DMS79 treated with DMSO at 0.1 percent for 48 hours (cell line): ENCODE measurements at places on chromosomes 6 and 20.

DNA sequence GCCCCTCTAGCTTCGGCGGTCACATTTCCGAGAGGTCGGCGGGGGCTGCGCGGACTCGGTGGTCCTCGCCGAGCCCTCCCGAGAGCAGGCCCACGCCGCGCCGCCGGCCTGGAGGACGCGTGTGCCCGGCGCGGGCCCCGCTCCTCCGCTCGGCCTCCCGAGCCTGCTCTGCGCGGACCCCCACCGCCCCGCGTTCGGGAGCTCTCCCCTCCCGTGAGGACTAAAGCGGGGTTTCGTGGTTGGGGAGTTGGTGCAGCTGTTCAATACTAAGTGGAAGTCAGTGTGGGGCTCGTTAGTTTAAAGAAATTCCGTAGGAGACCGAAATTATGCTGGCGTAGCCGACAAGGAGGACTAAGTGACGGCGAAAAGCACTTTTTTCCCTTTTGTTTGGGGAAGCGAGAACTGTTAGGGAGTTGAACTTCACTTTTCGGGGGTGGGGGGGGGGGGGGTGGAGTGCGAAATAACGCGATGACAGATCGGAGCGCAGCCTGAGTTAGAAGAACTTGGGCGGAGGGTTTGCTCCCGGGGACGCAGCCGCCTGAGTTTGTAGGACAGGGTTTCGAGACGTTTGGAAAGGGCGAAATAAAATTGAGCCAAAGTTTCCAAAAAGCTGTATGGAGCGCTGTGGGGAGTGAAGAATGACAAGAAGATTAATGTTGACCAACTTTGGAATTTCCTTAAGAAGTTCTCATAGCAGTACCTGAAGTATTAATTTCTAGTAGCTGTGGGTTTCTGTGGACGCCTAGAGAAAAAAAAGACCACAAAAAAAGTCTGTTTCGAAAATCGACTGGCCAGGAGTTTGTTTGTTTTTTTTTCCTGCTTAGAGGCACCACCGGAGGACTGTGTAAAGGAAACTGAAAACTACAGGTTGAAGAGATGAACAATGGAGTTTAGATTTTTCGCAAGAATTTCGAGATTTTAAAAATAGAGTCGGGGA, 1.4 kb downstream of the QKI start:
- DNase-seq: no peak

GRCh38 chr6:123804014-123804786, 535 bp downstream of the NKAIN2 start:
- DNase-seq: peak; percentile 81

DNA sequence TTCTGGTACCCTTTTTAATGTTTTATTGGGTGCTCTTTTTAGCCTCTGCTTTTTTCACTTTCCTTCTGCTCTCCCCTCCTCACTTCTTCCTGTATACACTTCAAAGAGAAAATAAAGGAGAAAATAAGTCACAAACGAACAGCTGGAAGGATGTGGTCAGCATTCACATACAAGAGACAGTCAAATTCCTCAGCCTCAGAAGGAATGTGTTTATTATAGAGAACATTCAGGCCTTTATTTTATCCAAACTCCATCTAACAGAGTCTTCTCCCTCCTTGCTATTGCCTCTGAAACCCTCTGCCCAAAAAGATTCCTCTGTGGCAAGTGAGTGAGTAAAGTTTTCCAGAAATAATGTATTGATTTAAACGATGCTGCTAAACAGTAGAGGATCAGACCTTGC, 490.4 kb downstream of the FRK start:
- DNase-seq: no peak

DNA sequence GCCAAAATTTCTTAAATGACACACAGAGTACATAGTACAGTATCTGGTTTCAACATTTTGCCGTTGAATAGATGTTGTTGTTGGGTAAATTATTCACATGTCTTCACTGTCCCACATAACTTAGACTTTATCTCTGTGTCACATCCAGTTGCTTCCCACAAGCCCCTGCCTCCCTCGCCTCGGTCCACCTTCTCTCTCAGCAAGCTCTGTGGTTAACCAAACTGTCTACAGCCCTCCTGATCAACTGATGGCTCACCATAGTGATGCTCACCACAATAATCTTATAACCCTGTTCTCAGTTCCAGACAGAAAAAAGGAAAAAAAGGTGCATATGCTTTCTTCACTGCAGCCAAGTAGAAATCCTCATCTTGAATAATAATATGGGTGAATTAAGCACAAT, 23.0 kb downstream of the IL17F start:
- DNase-seq: no peak

GRCh38 chr20:668050-668449, 7.6 kb downstream of the SCRT2 start:
- no peak for DNase-seq

- DNase-seq: no peak
These were observed 35.6 kb downstream of the RIOK1 start for GRCh38 chr6:7424967-7425807.

DNA sequence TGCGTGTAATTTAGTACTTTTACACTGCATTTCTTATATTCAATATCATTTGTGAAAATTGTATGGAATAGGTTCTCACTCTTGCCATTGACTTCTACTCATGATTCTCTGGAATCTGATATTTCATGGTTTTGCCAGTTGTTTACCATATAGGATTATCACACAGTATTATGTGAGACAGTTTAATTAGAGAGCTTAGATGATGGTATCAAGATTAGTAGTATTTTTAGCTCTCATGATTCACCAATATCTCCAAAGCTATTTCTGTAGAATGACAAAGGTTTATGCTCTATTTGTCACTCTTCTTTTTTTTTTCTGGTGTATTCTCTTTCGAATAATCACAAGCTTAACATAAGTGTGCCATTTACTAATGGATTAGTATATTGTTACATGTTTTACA, 45.9 kb downstream of the EPHA7 start:
- no peak for DNase-seq

GRCh38 chr6:89035252-89036101, 45.1 kb upstream of the PNRC1 start:
- DNase-seq: peak; percentile 15

- peak; percentile 59 for DNase-seq
These were observed 3.1 kb downstream of the BICRAL start for GRCh38 chr6:42784717-42785498.

DNA sequence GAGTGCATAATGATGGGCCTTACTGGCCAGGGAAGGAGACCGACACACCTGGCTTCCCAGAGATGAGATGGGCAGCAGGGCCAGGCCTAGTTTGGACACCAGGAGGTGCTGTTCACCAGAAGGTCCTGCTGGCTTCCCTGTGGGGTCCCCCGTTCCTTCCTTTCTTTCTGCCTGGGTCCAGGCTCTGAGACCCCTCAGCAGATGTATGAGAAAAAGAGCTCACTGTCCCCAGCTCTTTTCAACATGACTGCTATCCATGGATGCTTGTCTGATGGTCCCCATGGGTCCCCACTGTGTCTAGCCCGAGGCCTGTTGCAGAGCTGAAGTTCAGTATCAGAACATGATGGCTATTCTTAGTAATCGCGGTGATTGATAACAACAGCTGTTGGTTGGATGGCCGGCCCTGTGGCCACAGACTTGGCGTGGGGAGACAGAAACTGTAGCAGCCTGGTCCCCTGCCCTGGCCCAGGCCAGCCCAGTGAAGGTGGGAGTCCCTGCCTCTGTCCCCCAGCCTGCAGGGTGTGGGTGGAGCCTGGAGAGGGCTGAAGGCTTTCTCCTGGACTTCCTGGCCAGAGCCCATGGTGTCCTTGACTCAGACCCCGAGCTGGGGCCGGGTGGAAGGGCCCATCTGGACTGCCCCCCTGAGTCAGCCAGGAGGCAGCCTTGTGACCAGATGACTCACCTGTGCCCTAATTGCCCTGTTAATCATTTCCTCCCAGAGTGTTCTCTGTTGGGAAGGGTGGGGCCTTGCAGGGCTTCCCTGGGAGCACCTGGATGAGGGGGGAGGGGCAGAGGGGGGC, 9.9 kb upstream of the BAK1 start:
- peak; percentile 3 for DNase-seq

- DNase-seq: no peak
These were observed 3.9 kb downstream of the ROMO1 start for GRCh38 chr20:35702824-35703695.

DNA sequence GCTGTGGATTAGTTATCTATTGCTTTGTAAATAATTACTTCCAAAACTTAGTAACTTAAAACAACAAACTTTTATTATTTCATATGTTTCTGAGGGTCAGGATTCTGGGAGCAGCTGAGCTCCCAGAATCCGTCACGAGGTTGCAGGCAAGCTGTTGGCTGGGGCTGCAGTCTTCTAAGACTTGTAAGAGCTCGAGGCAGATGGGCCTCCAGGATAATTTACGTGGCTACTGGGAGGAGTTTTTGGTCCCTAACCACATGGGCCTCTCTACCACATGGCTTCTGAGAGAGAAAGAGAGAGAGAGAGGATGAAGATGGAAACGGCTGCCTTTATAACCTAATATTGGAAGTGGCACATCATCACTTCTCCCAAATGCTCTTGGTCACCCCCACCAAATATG, 64.9 kb upstream of the SULF2 start:
- DNase-seq: no peak

DNA sequence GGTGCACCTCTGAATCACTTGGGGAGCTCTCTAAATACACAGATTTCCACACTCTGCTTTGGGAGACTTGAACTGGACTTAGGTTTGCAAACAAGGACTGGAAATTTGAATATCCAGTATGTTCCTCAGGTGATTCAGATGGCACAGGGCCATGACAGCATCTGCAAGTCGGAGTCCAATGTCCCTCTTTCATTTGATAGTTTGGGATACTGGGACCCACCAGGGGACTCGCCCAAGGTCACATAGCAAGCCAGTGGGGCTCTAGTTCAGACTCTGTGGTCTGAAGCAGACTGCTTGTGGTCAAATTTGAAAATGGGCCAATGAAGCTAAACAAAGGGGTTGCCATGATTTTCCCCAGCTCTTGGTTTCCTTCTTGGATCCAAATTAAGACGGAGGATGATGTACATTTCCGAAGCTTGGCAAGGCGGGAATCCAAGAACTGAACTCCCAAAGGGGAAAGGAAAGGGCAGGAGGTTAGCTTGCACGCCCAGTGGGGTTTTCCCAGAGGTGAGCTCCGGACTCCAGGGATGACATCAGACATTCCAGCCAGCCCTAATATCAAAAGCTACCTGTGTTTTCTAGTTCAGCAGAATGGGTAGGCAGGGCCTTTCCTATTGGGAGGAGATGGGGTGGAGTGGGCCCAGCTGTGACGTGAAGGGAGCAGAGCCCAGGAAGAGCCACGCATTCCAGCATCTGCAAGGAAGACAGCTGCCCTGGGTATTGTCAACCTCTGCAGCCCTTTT, 3.4 kb upstream of the SYS1 start:
- DNase-seq: no peak

- peak; percentile 44 for DNase-seq
These were observed 405 bp downstream of the RALGAPA2 start for GRCh38 chr20:20712004-20712473.

- peak; percentile 77 for DNase-seq
These were observed 83.4 kb downstream of the ELOVL4 start for GRCh38 chr6:79864001-79864400.

- no peak for DNase-seq
These were observed 127.9 kb upstream of the MLIP start for GRCh38 chr6:53983301-53983700.

DNA sequence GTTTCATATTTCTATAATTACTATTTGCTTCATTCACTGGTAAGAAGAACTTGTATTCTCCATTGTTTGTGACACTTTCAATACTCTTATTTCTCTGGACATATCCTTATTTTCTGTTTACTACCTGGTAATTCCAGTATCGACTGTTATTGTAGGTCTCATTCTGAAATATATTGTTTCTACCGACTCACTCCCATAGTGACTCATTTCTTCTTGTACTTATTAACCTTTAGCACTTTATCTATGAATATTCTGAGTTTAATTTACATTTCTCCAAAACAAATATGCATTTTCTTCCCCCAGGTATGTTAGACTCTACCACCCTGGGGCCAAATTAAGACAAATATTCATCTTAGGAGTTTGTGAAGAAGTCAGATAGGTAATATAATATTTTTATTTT, 164.5 kb upstream of the BTBD3 start:
- no peak for DNase-seq

DNA sequence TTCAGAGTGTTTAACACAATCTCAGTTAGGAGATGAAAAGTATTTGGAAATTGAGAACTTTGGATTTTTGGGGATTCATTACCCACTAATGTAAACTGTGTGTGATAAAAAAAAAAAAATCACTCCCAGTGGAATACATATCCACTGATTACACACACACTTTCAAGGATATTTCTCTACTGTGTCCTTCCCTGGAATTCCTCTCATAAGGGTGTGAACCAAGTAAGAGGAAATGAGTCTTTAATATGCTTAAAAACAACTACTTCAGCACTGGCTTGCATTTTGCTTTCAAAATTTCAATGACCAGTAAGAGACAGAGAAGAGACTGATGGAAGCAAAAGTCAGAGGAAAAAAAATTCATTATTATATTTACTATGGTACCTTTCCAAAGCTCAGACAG, 24.5 kb upstream of the MYCT1 start:
- no peak for DNase-seq

- DNase-seq: no peak
These were observed 157.0 kb downstream of the CLIC5 start for GRCh38 chr6:45858691-45859090.

DNA sequence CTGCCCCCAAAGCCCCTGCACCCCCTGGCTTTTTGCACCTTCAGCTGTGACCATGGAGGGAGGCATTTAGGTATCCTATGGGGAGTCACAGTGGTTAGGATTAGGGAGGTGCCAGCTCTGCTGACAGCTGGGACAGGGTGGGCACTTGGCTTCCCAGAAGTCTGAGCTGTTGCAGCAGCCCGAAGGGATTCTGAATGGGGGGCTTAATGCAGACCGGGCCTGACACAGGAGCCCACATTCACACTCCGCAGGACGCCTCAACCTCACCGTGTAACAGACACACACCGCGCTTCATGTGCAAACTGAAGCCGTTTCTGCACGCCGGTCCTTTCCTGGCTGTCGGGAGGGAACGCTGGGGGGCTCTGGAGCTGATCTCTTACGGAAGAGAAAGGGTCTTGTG, 1.9 kb downstream of the EBF4 start:
- no peak for DNase-seq

DNA sequence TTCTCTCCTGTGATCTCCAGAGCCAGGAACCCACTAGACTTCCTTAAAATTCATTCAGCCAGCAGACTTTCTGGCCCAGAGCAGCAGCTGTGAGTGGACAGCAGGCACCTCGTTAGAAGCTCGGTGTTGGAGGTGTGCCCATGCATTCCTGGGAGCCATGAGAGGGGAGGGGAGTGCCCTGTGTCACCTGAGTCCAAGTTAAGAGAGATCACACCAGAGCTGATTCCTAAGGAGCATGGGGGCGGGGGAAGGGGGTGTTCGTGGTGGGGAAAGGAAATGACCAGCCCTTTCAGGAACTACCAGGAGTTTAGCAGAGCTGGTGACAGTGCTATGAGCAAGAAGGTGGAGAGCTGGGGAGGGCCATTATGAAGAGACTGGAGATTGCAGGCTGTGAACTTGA, 46.9 kb downstream of the GFRA4 start:
- peak; percentile 76 for DNase-seq
